ENCODE measurements at places on chromosomes 7 and 10.

- no peak for DNase-seq
Observed at GRCh38 chr10:124997306-124997705, 55.4 kb downstream of the ZRANB1 start.

DNA sequence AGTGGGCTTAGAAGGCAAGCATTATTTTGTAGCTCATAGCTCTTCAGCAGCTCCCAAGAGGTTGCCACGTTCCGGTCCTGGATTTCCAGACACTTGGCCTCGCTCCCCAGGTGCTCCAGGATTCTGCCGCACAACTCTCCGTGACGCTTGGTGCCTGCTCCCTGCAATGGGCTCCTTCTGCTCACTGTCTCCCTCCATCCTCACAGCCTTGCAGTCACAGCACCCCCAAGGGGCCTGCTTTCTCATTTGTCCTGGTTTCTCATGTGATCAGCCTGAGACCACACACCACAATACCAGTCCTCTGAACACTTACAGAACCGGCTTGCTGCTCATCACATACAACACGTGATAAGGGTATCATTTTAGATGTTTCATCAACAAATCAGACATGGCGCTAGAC is 9.8 kb downstream of the IGFBP3 start:
- no peak for DNase-seq

- no peak for DNase-seq
Observed at GRCh38 chr10:60382946-60383681, 6.6 kb downstream of the ANK3 start.

- no peak for DNase-seq
Observed at GRCh38 chr10:71349406-71349805, 30.3 kb downstream of the SLC29A3 start.

DNA sequence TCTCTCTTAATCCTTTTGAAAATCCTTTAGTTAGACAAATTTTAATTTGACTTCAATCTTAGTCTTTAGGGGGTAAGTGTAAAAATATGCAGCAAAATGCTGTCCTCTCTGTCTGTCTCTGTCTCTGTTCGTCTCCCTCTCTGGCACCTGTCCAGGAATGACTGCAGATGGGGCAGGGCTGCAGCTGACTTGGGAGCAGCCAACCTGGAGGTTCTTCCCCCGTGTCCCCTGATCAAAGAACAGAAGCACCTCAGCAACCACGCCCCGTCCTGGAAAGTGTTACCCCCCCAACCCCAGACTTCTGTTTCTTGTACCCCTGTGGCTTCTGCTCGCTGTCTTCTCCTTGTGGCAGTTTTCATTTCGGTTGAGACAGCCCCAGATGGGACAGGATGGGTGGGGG is 141.6 kb upstream of the NPS start:
- DNase-seq: no peak

- DNase-seq: no peak
Observed at GRCh38 chr10:14543904-14544210, 213.1 kb upstream of the FRMD4A start.

DNA sequence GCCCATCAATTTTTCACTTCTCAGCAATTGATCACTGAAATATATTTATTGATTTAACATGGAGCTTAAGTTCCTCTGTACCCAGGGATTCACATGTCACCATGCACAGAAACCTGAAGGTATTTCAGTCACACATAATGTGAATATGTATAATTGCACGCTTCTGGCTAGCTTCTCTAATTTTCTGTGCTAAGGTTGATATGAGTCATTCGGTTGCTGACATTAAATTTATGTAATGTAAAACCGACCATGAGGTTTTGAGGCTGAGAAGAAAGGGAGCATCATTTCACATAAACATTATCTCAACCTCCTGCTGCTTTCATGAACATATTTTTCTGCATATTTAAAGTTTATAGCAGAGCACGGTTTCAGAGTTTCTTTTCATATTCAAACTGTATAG is 381.0 kb upstream of the TPK1 start:
- DNase-seq: no peak

DNA sequence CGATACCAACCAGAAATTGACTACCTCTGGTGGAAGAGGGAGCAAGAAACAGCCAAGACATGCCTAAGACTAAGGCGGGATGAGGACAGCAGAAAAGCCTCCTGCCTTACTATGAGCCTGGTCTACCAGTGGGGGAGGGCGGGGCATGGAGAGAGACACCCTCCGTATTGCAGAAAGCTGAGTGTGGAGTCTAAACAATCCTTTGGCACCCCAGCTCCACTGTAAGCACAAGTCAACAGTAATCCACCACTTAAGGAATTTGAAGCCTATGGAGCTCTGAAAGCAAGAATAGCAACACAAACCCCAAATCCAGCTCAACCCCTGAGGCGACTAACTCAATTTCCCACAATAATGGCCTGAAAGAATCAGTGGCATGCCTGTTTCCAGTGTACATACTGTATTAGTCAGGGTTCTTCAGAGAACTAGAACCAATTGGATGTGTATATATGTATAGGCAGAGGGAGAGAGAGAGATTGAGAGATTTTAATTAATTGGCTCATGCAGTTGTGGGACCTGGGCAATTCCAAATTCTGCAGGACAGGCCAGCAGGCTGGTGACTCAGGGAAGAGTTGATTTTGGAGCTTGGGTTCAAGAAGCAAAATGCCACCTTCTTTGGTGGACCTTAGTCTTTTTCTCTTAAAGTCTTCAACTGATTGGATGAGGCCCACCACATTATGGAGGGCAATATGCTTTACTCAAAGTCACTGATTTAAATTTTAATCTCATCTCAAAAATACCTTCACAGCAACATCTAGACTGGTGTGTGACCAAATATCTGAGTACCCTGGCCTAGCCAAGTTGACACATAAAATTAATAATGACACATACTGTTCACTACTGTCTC is 13.5 kb downstream of the PPIF start:
- no peak for DNase-seq

GRCh38 chr10:14904316-14904732 is 25.7 kb downstream of the SUV39H2 start:
- DNase-seq: no peak

All from bone marrow (tissue), 2 donors.